Hair follicular keratinocyte (primary cell): ENCODE measurements at places on chromosomes 1 and 21. TPM values are rescaled to one million over a fixed set of nuclear protein-coding genes. Genes with fewer than 3 reads are reported as not detected.

The TPTE gene
- not detected in 2 replicates for total RNA-seq

The MCOLN2 gene
- total RNA-seq, result 2.0 and 2.9 TPM in 2 replicates

The KRTAP13-1 gene
- not detected in 2 replicates for total RNA-seq

The PADI1 gene
- 0.39 TPM in 1 of 2 replicates, not detected in the other for total RNA-seq

The LAMB3 gene
- 964 and 3,200 TPM in 2 replicates for total RNA-seq

The PDPN gene
- 65.3 and 81.1 TPM in 2 replicates for total RNA-seq

The PRDX1 gene
- 529 and 770 TPM in 2 replicates for total RNA-seq

The DNALI1 gene
- total RNA-seq, result 0.04 and 0.23 TPM in 2 replicates

The SLC44A3 gene
- total RNA-seq, result 1.5 and 2.5 TPM in 2 replicates

The TRIM58 gene
- 2.3 TPM in 2 replicates for total RNA-seq

The LORICRIN gene
- total RNA-seq, result not detected in 2 replicates

The MRAP gene
- total RNA-seq, result not detected in 2 replicates

The PLA2G2F gene
- total RNA-seq, result not detected in 2 replicates

The UBE2J2 gene
- total RNA-seq, result 28.3 and 55.2 TPM in 2 replicates

The FCAMR gene
- not detected in 2 replicates for total RNA-seq

The SFN gene
- total RNA-seq, result 1,687 and 1,807 TPM in 2 replicates

The FNDC7 gene
- total RNA-seq, result not detected in 2 replicates

The GPR89A gene
- 18.6 and 23.1 TPM in 2 replicates for total RNA-seq

The C1orf87 gene
- total RNA-seq, result 0.94 TPM in 1 of 2 replicates, not detected in the other

The ATP6V1G3 gene
- total RNA-seq, result not detected in 2 replicates

The NCSTN gene
- total RNA-seq, result 35.1 and 53.0 TPM in 2 replicates

The LYPLA2 gene
- total RNA-seq, result 112 and 128 TPM in 2 replicates

The CFHR3 gene
- not detected in 2 replicates for total RNA-seq

The ZNF683 gene
- not detected in 2 replicates for total RNA-seq

The OR10J1 gene
- total RNA-seq, result not detected in 2 replicates

The PLD5 gene
- total RNA-seq, result 3.3 and 10.5 TPM in 2 replicates

The PPP1R12B gene
- 3.6 and 5.7 TPM in 2 replicates for total RNA-seq

The KCNJ15 gene
- total RNA-seq, result 36.6 and 38.1 TPM in 2 replicates

The OR2L3 gene
- total RNA-seq, result not detected in 2 replicates

The BSDC1 gene
- total RNA-seq, result 34.3 and 51.9 TPM in 2 replicates

The ATAD3B gene
- 15.9 and 49.1 TPM in 2 replicates for total RNA-seq

The FAM151A gene
- not detected in 2 replicates for total RNA-seq

The RAD54L gene
- total RNA-seq, result 3.1 and 7.3 TPM in 2 replicates

The SMIM1 gene
- total RNA-seq, result 11.9 TPM in 1 of 2 replicates, not detected in the other

The ZNF593 gene
- total RNA-seq, result 55.7 and 57.6 TPM in 2 replicates

The TXNIP gene
- 22.7 and 104 TPM in 2 replicates for total RNA-seq

The CELA2A gene
- not detected in 2 replicates for total RNA-seq

The NHLH1 gene
- total RNA-seq, result not detected in 2 replicates

The HTR6 gene
- not detected in 2 replicates for total RNA-seq

The TBX19 gene
- 0.15 and 0.47 TPM in 2 replicates for total RNA-seq

The GBP6 gene
- 0.61 and 1.3 TPM in 2 replicates for total RNA-seq

The SCYL3 gene
- total RNA-seq, result 4.4 and 5.5 TPM in 2 replicates

The CLCA2 gene
- 158 and 251 TPM in 2 replicates for total RNA-seq

The TFAP2E gene
- total RNA-seq, result 0.16 and 0.57 TPM in 2 replicates

The PTAFR gene
- total RNA-seq, result 16.7 and 28.3 TPM in 2 replicates
